NCI-H1417 treated with DMSO at 0.1 percent for 48 hours (cell line): ENCODE measurements at places on chromosomes 12 and 14.

DNA sequence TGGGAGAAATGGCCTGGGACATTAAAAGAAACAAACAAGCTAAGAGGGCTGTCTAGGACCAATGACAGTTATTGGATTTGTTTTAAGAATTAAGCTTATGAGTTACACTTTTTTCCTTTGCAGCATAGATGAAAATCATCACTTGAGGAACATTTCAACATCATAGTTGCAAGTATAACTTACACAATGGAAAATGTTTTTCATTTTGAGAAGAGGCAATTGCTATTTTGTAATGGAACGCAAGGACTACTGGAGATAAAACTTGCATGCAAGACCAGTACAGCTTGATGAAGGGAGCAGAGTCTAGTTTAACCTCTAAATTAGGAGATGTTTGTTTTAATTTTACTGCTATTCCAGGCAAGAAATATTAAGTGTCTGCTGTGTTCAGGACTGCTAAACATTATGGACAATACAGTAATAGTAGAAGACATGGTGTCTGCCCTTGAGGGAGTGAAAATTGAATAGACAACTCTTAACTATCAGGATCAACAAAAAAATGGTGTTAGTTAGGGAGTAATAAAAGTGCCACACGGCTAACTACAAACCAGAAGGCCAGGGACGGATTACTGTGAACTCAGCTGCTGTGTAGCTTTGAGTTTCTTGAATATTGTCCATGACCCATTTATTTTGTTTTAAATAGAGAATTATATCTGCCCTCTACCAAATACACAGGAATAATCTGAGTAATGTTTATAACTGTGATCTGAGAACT lies 374.5 kb downstream of the RAD51B start:
- DNase-seq, result no peak

- no peak for DNase-seq
Measured at GRCh38 chr12:51714666-51715065, 123.6 kb downstream of the SCN8A start.

DNA sequence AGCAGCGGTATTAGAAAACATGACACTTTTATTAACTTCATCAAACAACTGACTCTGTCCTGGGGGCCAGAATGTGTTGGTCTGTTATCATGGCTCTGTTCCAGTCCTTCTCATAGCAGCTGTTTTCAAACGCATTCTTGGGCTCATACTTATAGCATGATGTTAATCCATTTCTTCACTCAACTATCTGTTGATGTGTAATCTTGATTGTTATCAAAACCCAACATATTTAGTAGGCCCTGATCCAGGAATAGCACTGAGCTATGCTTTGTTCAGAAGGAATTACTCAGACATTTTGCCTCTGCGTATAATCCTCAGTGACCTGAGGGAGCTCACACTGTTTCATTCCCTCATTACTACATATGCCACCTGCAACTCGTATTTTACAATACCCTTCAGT lies 315.9 kb downstream of the BMP4 start:
- no peak for DNase-seq

GRCh38 chr12:57110104-57111030 lies 795 bp downstream of the STAT6 start:
- no peak for DNase-seq

- no peak for DNase-seq
Measured at GRCh38 chr12:16504200-16504599, 101.8 kb downstream of the LMO3 start.

DNA sequence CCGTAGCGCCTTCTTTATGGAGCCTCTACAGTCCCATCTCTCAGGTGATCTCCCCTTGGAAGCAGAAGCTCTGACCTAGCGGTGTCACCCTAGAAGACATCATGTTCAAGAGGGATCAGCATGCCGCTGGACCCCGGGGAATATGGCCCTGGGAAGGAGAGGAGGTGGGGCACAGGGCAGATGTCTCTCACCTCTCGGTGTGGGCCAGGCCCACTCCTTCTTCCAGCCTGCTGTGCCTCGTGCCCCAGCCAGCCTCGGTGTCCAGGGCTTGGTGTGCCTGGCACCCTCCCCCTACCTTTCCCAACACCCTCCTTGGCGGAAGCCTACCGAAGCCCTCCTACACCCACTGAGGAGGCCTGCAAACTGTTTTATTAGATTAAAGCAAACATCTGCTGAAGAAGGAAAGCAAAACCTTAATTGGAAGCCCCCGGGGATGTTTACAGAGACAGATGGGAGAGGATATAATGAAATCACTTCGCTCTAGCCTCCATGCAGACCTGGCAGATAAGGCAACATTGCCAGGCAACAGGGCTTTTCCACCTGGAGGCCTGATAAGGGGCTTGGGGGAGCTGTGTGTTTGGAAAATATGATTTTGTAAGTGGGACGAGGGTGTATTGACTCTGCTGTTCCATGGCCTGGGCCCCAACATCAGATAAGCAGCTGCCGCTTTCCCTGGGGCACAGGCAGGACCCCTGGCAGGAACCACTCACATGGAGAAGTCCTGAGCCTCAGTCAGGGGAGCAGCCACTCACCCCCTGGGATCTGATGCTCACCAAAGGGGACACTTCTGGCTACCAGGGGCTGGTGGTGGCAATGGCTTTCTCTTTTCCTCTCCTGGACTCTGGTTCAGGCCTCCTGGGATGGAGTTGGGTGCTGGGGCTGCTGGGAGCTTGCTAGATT lies 5.7 kb upstream of the CHGA start:
- DNase-seq, result peak; percentile 35

- no peak for DNase-seq
Measured at GRCh38 chr12:120342175-120343038, 14.8 kb upstream of the PLA2G1B start.

DNA sequence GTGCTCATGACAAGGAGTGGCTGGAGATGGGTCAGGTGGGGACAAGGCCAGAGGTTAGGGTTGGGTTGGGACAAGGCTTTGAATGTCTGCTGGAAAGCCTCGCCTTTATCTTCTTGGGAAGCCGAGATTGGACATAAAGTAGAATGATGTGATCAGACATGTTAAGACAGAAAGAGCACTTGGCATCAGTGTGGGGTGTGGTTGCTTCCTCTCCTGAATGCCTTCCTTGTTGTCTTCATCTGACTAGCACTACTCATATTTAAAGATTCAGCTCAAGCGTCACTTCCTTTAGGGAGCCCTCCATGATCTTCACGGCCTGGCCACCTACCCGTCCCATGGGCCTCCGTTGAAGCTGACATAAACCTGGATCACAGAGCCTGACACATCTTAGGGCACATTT lies 14.8 kb upstream of the C12orf75 start:
- no peak for DNase-seq

DNA sequence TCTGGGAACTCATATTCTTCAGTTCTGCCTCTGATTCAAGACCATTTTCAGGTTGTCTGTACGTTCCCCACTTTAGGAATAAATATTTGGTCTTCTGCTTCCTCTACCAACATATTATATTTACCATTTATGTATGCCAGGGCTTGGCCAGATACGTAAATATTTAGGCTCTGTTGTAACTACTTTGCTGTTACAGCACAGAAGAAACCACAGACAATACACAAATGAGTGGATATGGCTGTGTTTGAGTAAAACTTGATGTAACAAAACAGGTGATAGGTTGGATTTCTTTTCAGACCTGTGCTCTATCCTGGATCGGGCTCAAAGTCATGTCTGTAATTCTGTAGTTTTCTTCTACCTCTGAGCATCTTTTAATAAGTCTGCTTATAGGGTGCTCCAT lies 37.5 kb downstream of the RAP1B start:
- no peak for DNase-seq

- DNase-seq, result no peak
Measured at GRCh38 chr12:47071241-47071852, 8.1 kb upstream of the PCED1B start.

DNA sequence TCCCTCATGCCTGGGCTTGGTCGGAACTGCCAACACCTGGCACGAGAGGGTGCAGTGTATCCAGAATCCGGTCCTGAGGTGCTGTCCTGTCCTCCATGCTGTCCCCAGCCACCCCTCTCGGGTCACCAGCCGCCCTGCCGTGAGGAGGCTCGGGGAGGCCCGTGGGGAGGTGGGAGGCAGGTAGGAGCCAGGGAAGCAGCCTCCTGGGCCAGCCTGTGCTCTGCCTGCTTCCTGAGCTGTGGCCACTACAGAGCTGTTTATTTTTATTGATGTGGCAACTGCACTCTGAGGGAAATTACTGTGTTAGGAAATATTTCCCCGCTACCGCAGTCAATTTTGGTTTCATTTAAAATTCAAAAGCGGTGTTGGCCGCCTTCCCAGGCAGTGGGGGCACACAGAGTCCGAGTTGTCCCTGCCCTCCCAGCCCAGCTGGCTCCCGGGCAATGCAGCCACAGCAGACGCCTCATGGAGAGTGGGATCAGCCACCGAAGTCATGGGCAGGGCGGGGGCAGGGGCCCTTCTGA lies 18.3 kb downstream of the NOC4L start:
- no peak for DNase-seq

DNA sequence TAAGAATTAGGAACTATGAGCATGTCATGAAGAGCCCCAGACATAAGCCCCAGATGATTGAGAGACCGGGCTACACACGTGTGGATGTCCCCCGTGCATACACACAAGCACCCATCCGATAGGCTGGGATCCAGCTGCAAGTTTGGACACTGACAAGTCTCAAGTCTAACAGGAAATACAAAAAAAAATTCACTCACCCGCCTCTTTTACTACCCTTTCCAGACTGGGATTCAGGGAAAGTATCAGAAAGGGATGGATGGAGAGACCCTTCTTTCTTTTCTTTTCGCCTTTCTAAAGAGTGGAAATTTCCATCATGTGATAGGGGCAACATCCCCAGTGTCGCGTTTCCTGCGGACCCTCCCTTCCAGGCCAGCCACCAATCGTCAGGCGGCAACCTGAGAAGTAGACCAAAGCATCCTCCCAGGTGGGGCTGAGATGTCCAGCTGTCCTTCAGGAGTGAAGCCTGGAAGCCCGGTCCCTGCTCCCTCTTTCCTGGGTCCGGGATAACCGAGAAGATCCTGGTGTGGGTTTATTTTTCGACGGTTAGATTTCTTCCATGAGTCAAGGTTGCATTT lies 6.4 kb upstream of the SLC38A4 start:
- DNase-seq, result no peak

DNA sequence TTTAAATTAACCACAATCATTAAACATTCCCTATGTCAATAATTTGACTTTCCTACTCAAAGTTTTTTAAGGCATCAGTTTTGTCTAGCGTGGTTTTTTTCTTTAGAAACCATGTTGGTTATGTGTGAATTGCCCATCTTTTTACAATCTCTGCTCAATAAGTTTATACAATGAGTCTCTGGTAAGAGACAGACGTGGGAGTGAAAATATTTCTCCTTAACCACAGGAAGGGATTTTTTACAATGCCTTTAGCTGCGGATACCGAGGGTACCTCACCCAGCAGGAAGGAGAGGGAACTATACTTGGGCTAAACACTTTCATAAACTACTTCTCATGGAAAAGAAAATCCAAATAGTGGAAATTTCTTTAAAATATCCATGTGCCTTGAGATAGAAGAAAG lies 191.4 kb upstream of the BCL2L14 start:
- DNase-seq, result no peak

GRCh38 chr12:44708218-44708617 lies 167.9 kb downstream of the NELL2 start:
- DNase-seq, result no peak

- DNase-seq, result no peak
Measured at GRCh38 chr12:96375170-96375569, 25.1 kb downstream of the CDK17 start.

- no peak for DNase-seq
Measured at GRCh38 chr14:82420871-82421270, 887.2 kb upstream of the SEL1L start.

- no peak for DNase-seq
Measured at GRCh38 chr14:39034481-39035296, 68.3 kb downstream of the SEC23A start.

- DNase-seq, result no peak
Measured at GRCh38 chr12:47870175-47870781, 34.5 kb downstream of the VDR start.

DNA sequence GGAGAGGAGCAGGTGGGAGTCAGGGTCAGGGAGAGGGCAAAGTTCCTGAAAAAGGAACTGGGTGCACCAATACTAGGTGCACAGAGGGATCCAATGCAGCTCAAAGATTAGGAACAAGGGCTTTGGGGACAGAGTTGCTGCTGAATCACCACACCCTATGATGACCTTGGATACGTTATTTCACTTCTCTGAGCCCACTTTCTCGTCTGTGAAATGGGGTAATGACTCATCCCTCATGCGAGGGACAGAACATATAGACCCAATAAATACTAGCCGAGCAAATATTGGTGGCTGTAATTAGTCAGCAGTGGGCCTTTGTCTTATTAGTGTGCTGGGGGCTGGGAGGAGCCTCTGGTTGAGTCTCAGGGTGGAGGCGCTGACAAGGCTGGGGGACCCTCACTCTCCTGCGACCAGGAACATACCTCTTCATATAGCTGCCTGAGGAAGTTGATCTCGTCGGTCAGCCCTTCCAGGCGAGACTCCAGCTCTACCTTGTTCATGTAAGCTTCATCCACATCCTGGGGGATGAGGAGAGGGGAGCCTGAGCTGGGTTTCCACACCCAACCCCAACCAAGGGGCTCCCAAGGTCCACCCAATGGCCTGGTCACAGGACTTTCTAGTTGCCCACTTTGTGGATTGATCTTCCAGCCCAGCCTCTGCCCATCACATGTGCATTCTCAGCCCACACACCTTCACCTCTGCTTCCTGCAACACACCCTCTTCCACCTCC lies 4.5 kb downstream of the KRT8 start:
- no peak for DNase-seq

DNA sequence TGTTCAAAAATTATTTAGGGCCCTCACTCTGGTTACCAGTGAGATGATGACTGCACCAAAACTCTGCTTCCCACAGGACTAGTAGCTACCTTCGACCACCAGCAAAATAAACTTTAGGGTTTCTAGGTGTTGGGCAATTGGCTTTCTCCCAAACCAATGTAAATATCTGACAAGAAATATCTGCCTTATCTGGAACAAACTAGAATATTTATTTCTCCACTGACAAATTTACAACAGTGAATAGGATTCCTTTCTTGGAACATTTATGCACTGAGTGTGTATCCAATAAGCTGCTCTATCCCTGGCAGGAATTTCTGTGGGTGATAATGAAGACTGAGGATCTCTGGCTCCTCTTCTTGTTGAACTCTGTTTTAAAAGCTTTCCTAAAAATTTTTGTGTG lies 148.6 kb downstream of the SLC6A15 start:
- DNase-seq, result no peak

DNA sequence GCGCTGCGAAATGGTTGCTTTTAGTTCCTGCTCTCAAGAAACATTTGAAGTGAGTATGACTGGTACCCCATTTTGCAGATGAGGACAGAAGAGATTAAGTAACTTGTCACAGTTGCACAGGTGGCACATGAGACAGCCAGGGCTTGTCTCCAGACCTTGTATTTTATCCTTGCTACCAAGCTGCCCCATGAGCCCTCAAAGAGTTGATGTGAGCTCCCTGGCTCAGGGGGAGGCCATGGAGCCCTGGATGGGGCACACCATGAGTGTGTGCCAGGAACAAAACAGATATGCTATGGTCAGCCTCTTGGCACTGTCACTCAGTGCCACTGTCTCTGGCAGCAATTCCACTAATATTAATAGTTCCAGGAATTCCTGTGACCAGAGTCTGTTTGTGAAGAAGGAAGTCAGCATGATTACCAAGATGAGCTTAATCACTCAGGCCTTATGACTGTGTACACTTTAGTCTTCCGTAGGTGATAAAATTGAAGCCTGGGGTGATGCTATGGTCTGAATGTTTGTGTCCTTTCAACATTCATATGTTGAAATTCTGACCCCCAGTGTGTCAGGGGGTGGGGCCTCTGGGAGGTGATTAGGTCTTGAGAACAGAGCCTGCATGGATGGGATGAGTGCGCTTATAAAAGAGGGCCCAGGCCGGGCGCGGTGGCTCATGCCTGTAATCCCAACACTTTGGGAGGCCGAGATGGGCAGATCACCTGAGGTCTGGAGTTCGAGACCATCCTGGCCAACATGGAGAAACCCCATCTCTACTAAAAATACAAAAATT lies 806.8 kb downstream of the AACS start:
- DNase-seq, result no peak
